T-helper 22 cell (primary cell): ENCODE measurements at places on chromosomes 2 and 18.
A peak's percentile ranks its signal among the peaks of the same experiment; 100 is the strongest.

- DNase-seq, result no peak
These were observed 125.0 kb downstream of the CACNB4 start for GRCh38 chr2:151973901-151974199.

GRCh38 chr18:69365658-69366057 lies 35.0 kb upstream of the DOK6 start:
- DNase-seq, result no peak

- DNase-seq, result no peak
These were observed 19.5 kb downstream of the TTC32 start for GRCh38 chr2:19882286-19882685.

GRCh38 chr2:119494163-119494790 lies 30.0 kb downstream of the SCTR start:
- DNase-seq, result no peak

GRCh38 chr18:49548229-49548636 lies 13.6 kb upstream of the LIPG start:
- DNase-seq, result no peak

- no peak for DNase-seq
These were observed 152.4 kb upstream of the NCK2 start for GRCh38 chr2:105592288-105592687.

DNA sequence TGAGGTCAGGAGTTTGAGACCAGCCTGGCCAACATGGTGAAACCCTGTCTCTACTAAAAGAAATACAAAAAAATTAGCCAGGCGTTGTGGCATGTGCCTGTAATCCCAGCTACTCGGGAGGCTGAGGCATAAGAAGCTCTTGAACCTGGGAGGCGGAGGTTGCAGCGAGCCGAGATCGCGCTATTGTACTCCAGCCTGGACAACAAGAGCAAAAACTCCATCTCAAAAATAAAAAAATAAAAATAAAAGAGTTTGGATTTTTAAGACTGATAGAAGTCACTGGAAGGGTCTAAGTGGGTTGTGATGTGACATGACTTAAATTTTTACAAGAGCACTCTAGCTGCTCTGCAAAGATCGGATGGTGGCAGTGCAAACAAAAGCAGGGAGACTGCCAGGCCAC lies 15.9 kb downstream of the KCNK3 start:
- DNase-seq, result no peak

DNA sequence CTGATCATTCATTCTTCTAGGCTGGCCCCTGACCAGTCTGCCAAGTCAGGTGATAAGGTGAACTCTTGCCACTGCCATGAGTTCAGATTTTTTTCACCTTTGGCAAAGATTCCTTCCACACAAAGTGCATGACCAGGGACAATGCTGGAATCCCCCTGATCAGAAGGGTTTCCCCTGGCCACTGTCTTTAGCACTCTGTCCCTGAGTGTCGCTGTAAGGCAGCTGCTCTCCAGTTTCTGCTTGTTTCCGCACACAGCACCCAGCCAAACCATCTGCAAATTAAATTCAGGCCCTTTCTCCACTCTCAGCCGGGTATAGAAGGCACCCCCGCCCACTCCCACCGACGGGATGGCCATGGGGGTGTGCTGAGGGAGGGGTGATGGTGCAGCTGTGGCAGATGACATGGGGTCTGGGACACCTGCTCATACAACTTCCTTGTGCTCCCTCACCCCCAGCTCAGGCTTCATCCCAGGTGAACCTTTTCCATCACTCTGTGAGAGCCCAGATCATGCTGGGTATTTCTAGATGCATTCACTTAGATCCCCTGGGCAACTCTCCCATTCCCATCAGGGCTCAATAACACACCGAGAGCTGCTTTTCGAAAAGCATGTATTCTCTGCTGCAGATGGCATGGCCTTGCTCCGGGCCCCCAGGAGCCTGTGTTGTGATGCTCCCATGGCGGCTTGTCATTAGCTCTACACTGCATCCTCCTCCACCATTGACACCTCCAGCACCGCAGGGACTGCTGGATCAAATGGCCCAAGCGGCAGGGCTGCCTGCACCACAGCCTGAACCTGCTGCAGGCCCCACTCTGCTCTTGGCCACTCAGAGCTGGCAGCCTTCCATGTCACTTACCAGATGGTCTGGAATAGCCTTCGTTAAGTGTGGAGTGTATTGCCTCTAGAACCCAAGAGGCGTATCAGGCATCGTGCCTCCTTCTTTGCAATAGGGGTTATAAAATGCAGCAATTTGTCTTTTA lies 52.3 kb upstream of the ROCK2 start:
- DNase-seq, result no peak

- DNase-seq, result no peak
These were observed 44.0 kb upstream of the RPL31 start for GRCh38 chr2:100957996-100958653.

- DNase-seq, result no peak
These were observed 24.3 kb downstream of the TMEM237 start for GRCh38 chr2:201618744-201619662.

- no peak for DNase-seq
These were observed 138.8 kb upstream of the SATB2 start for GRCh38 chr2:199596549-199596948.

- DNase-seq, result no peak
These were observed 69.8 kb downstream of the CTIF start for GRCh38 chr18:48608581-48608980.

- DNase-seq, result no peak
These were observed 102.8 kb downstream of the DCDC2C start for GRCh38 chr2:3806168-3806567.

- no peak for DNase-seq
These were observed 562.1 kb upstream of the FANCL start for GRCh38 chr2:58803192-58803591.

DNA sequence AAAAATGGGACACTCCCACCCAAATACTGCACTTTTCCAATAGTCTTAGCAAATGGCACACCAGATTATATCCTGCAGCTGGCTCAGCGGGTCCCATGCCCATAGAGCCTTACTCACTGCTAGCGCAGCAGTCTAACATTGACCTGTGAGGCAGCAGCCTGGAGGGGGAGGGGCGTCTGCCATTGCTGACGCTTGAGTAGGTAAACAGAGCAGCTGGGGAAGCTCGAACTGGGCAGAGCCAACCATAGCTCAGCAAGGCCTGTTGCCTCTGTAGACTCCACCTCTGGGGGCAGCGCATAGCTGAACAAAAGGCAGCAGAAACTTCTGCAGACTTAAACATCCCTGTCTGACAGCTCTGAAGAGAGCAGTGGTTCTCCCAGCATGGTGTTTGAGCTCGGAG lies 110.4 kb downstream of the CTIF start:
- DNase-seq, result no peak

- peak; percentile 64 for DNase-seq
These were observed 258 bp downstream of the MGAT4A start for GRCh38 chr2:98730707-98731040.
